ENCODE measurements at places on chromosomes 3 and 15.

GRCh38 chr3:123341-123740 lies 73.2 kb upstream of the CHL1 start:
- DNase-seq, result no peak

DNA sequence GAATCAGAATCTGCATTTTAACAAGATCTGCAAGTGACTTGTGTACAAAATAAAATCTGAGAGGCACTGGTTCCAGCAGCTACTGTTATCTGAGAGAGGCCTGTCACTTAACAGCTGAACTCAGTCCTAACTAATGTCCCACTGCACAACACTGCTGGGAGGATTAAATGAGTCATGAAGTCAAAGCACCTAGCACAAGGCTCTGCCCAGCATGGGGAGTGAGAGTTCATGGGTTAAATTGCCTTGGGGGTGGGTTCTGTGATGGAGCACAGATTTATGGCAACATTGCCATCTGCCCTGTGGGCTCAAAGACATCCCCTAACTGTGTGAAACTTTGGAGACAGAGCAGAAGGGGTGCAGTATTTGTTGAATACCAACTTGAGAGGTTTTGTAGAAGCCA lies 250.9 kb downstream of the PLCL2 start:
- no peak for DNase-seq

DNA sequence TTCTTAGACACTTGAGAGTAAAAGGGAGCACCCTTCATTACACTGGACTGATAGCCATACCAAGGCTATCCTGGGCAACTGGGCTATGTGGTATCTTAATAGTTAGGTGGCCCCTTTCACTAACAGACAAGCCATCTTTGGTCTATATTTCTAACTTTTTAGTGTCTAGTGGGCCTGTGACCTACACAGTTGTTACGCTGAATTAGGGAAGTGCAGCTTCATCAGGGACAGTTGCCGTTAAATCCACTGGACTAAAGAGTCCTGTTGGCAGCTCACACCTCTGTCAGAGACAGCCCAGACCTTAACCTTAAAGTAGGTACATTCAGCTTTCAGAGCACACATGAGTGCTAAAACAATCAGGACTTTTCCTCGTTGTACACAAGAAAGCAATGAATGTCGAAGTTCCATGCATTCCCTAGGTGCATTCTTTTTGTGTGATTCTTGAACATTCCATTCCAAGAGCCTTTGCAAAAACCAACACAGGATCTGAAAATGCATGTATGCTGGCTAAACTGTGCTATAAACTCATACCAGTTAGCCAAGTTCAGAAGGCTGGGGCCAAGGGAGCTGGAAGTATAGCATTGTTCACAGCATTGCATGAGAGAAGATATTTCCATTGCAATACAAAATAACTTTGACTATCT lies 230.2 kb upstream of the EIF1B start:
- no peak for DNase-seq

GRCh38 chr15:97684249-97684648 lies 276.3 kb upstream of the ARRDC4 start:
- no peak for DNase-seq

DNA sequence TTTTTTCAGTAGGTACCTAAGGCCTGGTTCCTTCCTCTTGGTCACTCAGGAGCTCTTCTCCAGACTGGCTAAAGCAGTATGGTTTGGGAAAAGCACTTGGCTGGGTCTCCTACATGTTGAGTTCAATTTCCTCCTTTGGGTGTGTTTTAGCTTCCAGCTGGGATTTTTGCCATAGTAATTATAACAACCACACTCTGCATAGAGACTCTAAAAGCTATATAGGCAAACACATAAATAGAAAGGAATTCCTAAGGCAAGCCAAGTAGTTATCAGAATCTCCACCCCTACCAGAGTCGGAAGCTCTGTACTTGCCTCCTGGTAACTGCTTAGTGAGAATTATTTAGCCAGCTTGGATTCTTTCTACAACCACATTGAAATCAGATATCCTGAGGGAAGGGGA lies 48.6 kb downstream of the FOXL2 start:
- DNase-seq, result no peak

Measured in esophagus squamous epithelium (tissue), 5 donors.